ENCODE measurements at places on chromosomes 3 and 15.

DNA sequence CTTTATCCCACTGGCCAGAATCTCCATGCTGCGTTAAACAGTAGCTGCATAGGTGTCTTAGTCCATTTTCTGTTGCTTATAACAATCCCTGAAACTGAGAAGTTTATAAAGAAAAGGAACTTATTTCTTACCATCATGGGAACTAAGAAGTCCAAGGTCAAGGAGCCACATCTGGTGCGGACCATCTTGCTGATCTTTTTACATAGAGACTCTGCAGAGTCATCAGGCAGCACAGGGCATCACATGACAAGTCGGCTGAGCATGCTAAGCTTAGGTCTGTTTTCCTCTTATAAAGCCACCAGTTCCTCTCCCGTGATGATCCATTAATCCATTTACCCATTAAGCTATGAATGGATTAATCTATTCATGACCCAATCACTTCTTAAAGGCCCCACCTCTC lies 22.4 kb upstream of the FAM174B start:
- DNase-seq = no peak

DNA sequence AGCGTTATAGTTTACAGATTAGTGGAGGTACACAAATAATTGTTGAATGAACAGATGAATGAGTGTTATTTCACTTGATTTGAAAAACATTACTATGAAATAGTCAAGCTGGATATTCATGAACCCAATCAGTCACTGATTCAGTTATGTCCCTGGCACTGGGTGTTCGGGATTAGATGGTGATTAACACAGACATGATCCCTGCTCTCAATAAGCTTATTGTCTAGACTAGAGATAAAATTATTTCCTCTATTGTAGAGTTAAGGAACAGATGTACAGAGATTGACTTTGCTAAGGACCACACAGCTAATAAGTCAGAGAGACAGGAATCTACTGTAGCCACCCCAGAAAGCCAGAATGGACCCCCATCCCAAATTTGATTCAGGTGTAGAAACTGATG lies 963 bp downstream of the GRAMD1C start:
- DNase-seq = no peak

GRCh38 chr3:71518089-71518488 lies 65.4 kb downstream of the FOXP1 start:
- DNase-seq = no peak

GRCh38 chr3:30299674-30300385 lies 306.6 kb upstream of the TGFBR2 start:
- DNase-seq = no peak

- DNase-seq = no peak
These were observed 225.7 kb upstream of the ADAMTS9 start for GRCh38 chr3:64913515-64913914.

DNA sequence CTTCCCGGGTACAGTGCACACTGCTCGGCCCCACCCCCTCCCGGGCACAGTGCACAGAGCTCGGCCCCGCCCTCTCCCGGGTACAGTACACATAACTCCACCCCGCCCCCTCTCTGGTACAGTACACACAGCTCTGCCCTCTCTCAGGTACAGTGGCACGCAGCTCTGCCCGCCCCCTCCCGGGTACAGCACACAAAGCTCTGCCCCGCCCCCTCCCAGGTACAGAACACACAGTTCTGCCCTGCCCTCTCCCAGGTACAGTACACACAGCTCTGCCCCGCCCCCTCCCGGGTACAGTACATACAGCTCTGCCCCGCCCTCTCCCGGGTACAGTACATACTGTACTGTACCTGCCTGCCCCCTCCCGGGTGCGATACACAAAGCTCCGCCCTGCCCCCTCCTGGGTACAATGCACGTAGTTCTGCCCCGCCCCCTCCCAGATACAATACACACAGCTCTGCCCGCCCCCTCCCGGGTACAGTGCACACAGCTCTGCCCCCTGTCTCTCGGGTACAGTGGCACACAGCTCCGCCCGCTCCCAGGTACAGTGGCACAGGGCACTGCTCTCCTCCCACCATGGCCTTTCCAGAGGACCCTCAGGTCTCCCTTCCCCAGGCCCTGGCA lies 16.4 kb upstream of the PRR20G start:
- DNase-seq = no peak

GRCh38 chr3:81545572-81545971 lies 215.9 kb downstream of the GBE1 start:
- DNase-seq = no peak

DNA sequence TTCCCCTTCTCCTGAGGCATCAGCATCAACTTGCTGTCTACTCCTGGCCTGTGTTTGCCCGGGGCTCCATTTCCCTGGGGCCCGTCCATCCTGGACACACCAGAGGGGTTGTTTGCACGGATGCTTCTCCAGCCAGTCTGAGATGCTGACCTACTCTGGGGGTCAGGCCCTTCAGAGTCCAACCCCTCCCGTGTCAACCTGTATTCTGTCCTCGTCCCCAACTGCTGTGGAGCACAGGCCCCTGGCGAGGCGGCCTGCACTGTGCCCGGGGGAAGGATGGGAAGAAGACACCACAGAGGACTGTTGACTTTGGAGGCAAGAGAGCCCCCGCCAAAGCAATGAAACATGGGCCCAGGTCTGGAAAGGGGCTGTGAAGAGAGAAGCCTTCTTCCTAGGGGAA lies 25.8 kb downstream of the ALS2CL start:
- DNase-seq = no peak

GRCh38 chr3:140363801-140364200 lies 314.1 kb upstream of the TRIM42 start:
- no peak for DNase-seq

DNA sequence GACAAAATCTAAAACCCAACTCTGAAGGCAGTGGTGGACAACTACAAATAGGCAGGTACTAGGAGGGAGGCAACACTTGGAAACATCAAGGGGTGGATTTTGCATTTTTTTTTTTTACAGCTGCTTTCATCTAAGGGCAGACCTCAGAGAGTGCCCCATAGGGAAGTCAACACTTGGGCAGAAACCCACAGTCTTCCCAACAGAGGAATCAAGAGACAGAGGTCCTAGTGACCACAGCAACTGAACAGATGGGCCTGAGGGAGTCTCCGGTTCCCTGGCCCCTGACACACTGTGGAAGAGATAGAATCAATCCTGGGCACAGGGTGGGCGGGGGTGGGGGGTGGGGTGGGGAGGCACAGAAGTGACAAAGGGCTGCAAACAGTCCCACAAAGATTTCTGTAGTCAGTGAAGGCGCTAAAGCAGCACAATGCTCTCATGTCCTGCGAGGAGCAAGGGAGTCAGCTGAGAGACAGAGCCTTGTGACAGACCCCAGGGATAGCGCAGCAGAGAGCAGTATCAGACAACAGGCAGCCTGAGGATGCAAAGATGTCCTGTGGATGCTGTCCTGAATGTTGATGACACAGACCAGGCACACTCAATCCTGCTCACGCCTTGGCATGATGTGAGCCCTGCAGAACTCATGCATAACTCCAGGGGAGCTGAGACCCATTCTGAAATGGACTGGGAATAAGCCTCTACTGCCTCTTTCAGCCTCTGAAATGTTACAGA lies 6.9 kb upstream of the RFTN1 start:
- DNase-seq = no peak

DNA sequence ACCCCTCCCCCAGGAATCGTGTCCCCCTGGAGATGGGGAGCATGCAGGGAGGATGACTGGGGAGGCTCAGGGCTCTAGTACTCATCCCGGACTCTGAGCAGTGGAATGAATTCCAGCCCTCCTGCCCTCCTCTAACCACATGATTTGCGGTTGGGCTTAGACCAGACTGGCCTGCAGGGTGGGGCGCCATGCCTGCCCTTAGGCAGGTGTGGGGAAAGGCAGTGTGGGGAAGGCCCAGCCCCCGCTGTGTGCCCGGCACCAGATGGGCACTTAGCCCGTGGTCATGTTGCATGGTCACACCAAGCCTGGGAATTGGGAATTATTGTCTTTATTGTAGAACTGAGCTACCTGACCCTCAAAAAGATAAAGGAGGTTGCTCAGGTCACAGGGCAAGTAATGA lies 283.8 kb downstream of the TLE3 start:
- no peak for DNase-seq

DNA sequence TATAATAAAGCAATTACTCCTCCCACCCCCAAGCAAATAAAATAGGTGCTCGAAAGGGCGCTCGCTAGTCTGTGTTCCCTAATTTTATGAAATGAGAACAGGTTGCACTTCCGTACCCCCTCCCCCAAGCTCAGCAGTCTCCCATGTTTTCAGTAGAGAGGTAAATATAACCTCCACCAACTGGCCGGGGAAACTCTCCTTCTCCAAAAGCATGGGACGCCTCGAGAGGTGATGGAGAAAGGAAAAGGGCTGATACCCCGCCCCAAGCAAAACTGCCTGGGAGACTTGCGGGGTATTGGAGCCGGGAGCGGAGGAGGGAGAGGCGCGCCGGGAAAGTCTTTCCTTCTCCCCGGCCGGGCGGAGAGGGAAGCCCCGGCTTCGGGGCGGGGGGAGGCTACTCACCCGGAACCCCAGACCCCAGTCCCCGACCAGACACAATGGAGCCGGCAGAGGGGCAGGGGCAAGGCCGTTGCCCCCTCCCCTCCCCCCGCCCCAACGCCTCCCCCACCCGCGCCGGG lies 605 bp downstream of the DCUN1D1 start:
- peak; percentile 17 for DNase-seq

GRCh38 chr15:45414215-45414885 lies 36.0 kb upstream of the GATM start:
- no peak for DNase-seq

DNA sequence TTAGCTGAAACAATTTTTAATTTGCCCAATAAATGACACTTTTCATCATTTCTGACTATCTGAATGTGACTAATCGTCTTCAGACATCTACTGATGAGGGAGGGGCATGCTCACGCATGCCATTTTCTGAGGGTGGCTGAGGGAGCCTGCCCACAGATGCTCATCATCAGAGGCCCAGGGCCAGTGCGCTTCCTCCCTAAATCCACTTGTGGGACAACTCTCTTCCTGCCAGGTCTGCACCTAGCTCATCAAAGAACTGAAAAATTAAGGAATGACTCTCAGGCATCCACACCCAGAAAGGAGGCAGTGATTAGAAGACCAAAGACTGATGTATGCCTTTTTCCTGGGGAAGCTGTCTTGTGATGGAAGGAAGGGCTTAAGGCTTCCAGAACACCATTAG lies 22.8 kb downstream of the RTP3 start:
- DNase-seq = no peak

- DNase-seq = no peak
These were observed 398 bp upstream of the RAB7A start for GRCh38 chr3:128725547-128726022.

- DNase-seq = no peak
These were observed 416.1 kb downstream of the ERC2 start for GRCh38 chr3:56052188-56052587.

- DNase-seq = no peak
These were observed 92.3 kb downstream of the SMAD3 start for GRCh38 chr15:67157521-67158252.

GRCh38 chr3:101203411-101203810 lies 117.0 kb downstream of the IMPG2 start:
- DNase-seq = no peak

GRCh38 chr15:92801774-92802464 lies 98.2 kb upstream of the CHD2 start:
- DNase-seq = no peak

GRCh38 chr3:127792541-127793292 lies 29.6 kb downstream of the MGLL start:
- no peak for DNase-seq

- no peak for DNase-seq
These were observed 5.6 kb downstream of the TMEM40 start for GRCh38 chr3:12753275-12754028.

- no peak for DNase-seq
These were observed 450.1 kb upstream of the TBL1XR1 start for GRCh38 chr3:177647341-177647740.

DNA sequence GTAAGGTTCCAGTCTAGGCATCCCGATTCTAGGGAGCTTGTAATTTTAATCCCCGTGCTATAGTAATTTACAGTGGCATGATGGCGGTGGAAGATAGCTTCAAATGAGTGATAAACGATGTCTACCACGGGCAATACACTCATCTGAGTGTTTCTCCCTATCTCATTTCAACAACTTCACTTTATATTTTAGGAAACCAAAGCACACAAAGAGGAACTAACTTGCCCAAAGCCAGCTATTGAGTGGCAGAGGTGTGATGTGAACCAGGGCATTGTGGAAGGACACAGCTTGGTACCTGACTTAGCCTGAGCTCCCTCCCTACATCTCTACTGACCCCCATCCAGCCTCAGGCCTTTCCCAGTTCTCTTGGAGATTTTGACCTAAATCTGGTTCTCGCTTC lies 16.9 kb upstream of the FILIP1L start:
- DNase-seq = no peak

GRCh38 chr15:99296386-99296785 lies 45.1 kb downstream of the LRRC28 start:
- no peak for DNase-seq

GRCh38 chr3:52023860-52024764 lies 28.4 kb upstream of the RPL29 start:
- DNase-seq = no peak

DNA sequence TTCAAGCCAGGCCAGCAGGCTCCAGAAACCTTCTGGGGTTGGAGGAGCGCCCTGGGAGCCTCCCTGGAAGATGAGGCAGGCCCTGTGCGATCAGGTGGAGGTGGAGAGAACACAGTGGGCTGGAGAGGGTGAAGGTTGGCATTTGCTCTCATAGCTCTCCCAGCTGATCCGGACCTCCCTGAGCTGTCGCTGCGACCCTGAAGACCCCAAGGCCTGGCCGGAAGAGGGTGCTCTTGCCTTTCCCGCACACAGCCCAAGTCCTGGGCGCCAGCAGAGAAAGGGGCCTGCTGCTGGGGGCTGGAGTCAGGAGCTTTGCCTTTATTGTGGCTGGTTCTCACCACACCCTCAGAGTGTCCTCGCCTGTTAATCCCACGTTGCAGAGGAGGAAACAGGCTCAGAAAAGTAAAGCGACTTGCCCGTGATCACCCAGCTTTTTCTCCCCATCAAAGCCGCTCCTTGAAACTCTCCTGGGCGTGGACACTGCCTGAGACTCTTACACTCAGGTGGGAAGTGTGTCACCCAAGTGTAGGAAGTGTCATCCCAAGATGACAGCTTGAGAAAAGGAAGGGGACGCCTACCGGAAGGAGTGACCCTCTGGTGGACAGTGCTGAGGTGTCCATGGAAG lies 8.6 kb upstream of the RPL29 start:
- DNase-seq = no peak

- no peak for DNase-seq
These were observed 566 bp downstream of the ETV5 start for GRCh38 chr3:186108106-186108940.

GRCh38 chr15:42363942-42364341 lies 4.6 kb downstream of the CAPN3 start:
- no peak for DNase-seq

GRCh38 chr3:454986-455385 lies 258.4 kb downstream of the CHL1 start:
- DNase-seq = no peak

GRCh38 chr3:179021119-179021903 lies 50.3 kb downstream of the ZMAT3 start:
- no peak for DNase-seq
